Lower lobe of right lung (tissue), 2 donors: ENCODE measurements at places on chromosomes 5 and 9. TPM values are rescaled to one million over a fixed set of nuclear protein-coding genes. Genes with fewer than 3 reads are reported as not detected.

FAM221B gene
- 0.32 TPM for total RNA-seq

ABHD17B gene
- total RNA-seq, result 12.8 TPM

DMRT3 gene
- 0.24 TPM for total RNA-seq

DNA sequence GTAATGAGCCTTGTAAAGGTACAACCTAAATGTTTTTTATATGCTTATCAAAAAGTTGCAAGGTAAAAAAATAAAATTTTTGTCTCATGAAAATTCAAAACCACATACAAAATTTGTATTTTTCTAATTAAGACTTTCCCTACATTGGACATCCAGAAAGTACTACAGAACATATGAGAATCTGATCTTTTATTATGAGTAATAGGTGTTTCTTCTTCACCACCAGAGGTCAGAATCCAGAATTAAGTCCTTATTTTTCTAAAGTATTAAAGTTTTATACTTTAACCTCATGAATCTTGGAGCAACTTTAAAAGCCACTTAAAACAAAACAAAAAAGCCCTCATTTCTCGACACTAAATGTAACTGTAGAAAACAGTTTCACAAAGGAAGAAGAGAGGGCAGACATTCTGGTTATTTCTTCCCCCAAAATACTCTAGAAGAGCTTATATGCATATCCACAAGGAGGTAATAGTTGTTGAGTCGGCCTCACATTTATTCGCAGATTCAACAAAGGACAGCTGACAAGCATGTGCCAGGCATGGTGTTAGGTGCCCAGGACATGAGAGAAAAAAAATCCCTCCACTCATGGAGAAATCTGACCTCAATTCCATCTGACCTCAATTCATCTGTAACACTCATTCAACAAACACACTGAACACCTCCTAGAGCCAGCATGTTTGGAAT is 69.3 kb downstream of the MLLT3 start:
- DNase-seq, result no peak
- no peaks in the 10 kb centered on the region for H3K27me3 ChIP-seq
- H3K4me3 ChIP-seq, result no peak overlapping the region
- no peaks in the 10 kb centered on the region for H3K36me3 ChIP-seq
- H3K27ac ChIP-seq, result no peak overlapping the region

DNA sequence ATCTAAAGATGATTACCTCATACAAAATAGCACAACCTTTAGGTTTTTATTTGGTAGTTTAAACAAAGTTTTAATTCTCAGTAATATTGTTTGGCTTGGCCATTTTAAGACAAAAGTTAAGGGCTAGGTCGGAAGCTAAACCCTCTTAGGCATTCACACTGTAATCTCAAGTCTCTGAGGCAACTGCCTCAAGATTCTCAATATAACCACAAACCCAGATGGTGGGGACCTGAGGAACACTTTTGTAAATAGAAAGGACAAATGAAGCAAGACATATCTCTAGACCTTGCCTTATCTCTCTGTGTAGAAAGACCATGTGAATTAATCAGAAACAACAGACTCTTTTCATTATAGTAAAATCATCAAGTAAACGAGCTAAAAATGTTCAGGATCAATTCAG is 500.2 kb upstream of the CDH6 start:
- no peak for DNase-seq
- H3K36me3 ChIP-seq, result no peaks in the 10 kb centered on the region
- H3K27me3 ChIP-seq, result no peaks in the 10 kb centered on the region
- H3K4me1 ChIP-seq, result no peaks in the 10 kb centered on the region
- H3K27ac ChIP-seq, result no peak overlapping the region
- H3K4me3 ChIP-seq, result no peak overlapping the region

- no peak for DNase-seq
- no peak overlapping the region for H3K4me3 ChIP-seq
- H3K27me3 ChIP-seq, result no peaks in the 10 kb centered on the region
- no peaks in the 10 kb centered on the region for H3K36me3 ChIP-seq
- H3K4me1 ChIP-seq, result no peaks in the 10 kb centered on the region
These were observed 169.4 kb upstream of the CCNH start for GRCh38 chr5:87582149-87582548.

DNA sequence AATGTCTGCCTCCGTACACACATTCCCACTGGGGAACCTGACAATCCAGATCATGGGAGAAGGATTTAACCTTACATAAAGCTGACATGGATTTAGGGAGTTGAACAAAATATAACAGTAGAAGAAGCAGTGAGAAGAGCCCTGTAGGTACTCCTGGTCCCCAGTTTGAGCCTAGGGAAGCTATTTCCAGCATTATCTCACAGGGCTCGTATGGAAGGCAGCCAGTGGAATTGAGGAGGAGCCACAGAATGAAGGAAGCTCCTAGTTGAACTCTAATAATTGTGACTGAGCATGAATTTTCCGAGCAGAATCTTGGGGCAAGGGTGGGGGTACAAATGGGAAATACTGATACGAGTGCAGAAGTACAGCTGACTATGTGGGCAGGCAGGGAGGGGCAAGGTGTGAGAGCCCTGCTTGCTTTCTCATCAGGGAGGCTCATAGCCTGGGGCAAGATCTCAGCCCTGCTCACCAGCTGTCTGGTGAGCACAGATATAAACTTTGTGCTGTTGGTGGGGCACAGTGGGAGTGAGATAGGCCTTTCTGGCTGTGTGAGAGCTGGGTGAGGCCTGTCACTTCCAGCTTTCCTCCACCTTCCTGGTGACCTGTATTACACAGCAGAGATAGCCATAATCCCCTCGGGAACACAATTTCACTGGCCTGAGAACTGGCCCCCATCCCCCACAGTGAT is 290.7 kb upstream of the IL12B start:
- no peaks in the 10 kb centered on the region for H3K36me3 ChIP-seq
- H3K4me3 ChIP-seq, result no peak overlapping the region
- H3K27ac ChIP-seq, result no peak overlapping the region
- no peak for DNase-seq

DNA sequence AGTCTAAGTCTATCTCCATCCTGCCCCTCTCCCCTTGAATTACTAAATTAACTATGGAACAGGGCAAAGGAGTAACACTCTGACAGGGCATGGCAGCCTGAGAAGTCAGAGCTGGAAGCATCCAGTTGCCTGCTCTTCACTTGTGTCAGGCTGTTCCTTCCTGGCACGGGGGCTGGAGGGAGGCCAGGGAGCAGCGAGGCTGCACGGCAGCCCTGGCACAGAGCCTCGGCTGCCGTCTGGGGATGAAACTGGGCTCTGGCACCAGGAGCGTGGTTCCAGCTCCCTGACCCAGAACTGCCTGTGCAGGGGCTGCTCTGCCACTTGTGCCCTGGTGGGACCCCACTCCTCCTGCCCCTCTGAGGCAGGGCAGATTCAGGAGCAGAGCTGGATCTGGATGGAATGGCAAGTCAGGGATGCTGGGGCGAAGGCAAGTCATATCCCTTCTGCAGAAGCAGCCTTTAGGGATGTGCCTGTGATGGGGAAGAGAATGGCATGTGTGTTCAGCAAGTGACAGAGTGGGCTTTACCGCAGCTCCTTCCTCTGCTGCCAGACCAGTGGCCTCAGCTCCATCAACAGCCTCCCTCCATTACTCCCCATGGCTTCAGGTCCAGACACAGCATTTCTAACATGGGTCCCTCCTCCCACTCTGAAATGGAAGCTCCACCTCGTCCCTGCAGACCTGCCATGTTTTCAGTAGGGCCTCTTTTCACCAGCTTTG is 42.2 kb upstream of the PDE8B start:
- no peaks in the 10 kb centered on the region for H3K27me3 ChIP-seq
- no peak overlapping the region for H3K4me3 ChIP-seq
- no peaks in the 10 kb centered on the region for H3K36me3 ChIP-seq
- peaks cover 20% of the 10 kb centered on the region for H3K4me1 ChIP-seq
- DNase-seq, result peak; percentile 52

GRCh38 chr9:74463825-74464224 is 33.3 kb upstream of the RORB start:
- H3K27ac ChIP-seq, result no peak overlapping the region
- H3K4me1 ChIP-seq, result no peaks in the 10 kb centered on the region
- no peaks in the 10 kb centered on the region for H3K36me3 ChIP-seq
- no peaks in the 10 kb centered on the region for H3K27me3 ChIP-seq

DNA sequence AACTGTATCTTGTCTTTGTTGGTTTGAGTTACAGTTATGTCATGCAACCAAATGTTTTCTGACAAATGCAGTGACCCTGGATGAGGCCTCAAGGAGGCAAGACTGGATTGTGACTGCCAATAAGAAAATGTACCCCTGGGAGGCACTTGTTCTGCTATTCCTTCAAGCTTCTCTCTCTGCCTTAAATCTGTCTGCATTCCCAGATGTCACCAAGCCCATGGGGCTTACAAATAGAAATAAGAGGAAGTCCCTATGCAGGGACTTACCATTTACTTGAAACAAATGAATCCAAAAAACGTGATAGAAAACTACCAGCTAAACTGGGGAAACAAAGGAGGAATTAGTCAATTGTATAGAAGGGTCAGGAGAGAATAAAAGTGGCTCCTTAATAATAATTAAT is 8.2 kb upstream of the PARP8 start:
- no peak overlapping the region for H3K4me3 ChIP-seq
- no peaks in the 10 kb centered on the region for H3K36me3 ChIP-seq
- no peaks in the 10 kb centered on the region for H3K27me3 ChIP-seq
- no peaks in the 10 kb centered on the region for H3K4me1 ChIP-seq
